NCI-H1048 (cell line): ENCODE measurements at places on chromosomes 7 and 10.

DNA sequence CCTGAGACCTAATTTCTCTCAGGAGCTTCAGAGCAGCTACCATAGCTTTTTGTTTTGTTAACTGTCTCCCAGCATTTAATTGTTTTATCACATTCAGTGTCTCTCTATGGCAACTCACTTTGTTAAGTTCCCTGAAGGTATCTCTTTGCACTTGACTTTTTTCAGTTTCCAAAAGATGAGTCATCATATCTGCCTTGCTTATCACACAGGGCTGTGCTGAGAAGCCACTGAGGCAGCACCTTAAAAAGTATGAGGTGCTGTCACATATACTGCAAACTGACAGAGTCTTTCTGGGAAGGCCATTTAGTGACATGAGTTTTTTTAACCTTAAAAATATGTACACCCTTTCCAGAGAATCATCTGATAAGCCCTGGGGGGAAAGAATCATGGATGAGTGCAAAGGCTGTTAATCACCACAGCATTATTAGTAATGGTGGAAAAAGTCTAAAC is 56.8 kb downstream of the PPP1R3C start:
- DNase-seq: no peak

- no peak for DNase-seq
Measured at GRCh38 chr10:76784076-76784475, 853.5 kb downstream of the KCNMA1 start.

- DNase-seq: no peak
Measured at GRCh38 chr7:155692317-155692716, 47.9 kb downstream of the RBM33 start.

DNA sequence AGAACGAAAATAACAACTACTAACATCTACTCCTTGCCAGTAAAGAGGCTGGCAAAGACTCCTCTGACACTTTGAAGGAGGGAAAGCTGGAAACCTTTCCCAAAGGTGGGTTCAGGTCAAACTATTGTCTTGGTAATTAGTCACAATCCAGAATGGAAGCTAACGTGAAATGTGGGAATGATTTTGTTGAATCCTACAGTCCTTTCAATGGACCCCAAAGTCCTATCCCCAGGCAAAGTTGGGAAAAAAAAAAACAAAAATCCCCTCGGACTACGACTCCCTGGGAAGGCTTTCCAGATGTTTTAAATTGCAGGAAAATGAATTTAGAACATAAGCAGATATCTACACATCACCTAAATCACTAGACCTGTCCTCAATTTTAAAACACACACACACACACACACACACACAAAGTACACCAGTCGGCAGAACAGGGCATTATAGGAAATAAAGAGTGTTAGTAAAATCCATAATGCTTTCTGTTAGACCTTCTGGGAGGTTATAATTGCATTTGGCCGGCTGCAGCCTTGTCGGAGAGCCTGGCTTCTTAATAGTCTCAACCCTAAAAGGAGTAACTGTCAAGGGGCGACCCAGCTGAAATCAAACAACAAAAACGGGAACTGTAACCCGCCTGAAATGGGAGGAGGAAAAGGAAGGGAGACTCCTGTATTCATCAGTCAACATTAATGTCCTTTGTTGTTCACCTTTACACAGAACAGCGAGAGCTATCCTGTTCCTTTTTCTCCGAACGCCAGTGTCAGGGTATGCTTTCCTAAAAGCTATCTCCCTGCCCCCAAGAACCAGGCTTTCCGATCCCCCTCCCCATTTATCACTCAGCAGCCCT is 1.5 kb downstream of the DOCK4 start:
- no peak for DNase-seq

DNA sequence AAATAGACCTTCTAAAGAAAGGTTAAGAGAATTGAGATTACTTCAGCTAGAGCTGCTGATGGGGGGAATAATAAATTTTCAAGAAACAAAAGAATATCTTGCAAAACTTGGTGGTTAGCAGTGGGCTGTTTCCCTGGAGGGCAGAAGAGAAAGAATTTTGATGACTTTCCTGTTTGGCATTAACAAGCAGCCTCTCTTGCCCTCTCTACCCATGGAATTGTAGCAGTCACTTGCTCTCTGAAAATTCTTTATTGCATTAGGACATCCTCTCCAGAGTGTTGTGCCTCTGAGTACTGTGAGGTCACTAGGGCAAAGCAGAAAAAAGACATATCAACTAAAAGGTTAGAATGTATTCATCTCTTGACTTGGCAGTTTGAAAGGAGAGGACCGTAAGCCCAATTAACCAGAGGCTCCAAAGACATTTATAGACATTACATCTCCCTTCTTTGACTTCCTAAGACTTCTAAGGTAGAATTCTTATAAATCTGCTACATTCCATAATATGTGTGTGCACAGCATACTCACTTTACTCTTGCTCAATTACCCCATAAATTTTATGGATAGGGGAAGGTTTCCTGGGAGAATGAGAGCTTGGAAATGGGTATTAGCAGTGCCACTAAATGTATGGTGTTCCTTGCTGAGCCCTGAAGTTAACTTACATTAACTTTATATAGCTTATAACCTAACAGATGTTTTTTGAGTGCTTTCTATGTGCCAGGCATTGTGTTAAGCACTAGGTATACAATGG is 215.3 kb downstream of the KIF20B start:
- no peak for DNase-seq
